Naive thymus-derived CD4-positive, alpha-beta T cell (primary cell): ENCODE measurements at places on chromosomes 11 and 22. TPM values are rescaled to one million over a fixed set of nuclear protein-coding genes. Genes with fewer than 3 reads are reported as not detected.

Gene KDELR3
- total RNA-seq, result not detected

Gene BTG4
- total RNA-seq, result not detected

Gene CCDC87
- 1.2 TPM for total RNA-seq

Gene TH
- not detected for total RNA-seq

Gene GRIK4
- 0.93 TPM for total RNA-seq

Gene SLC22A8
- total RNA-seq, result not detected

Gene IGF2
- total RNA-seq, result not detected

Gene OR4D5
- not detected for total RNA-seq

Gene GNAZ
- total RNA-seq, result 0.48 TPM

Gene TEX54
- total RNA-seq, result not detected

Gene ARHGEF17
- not detected in 2 replicates for total RNA-seq

DNA sequence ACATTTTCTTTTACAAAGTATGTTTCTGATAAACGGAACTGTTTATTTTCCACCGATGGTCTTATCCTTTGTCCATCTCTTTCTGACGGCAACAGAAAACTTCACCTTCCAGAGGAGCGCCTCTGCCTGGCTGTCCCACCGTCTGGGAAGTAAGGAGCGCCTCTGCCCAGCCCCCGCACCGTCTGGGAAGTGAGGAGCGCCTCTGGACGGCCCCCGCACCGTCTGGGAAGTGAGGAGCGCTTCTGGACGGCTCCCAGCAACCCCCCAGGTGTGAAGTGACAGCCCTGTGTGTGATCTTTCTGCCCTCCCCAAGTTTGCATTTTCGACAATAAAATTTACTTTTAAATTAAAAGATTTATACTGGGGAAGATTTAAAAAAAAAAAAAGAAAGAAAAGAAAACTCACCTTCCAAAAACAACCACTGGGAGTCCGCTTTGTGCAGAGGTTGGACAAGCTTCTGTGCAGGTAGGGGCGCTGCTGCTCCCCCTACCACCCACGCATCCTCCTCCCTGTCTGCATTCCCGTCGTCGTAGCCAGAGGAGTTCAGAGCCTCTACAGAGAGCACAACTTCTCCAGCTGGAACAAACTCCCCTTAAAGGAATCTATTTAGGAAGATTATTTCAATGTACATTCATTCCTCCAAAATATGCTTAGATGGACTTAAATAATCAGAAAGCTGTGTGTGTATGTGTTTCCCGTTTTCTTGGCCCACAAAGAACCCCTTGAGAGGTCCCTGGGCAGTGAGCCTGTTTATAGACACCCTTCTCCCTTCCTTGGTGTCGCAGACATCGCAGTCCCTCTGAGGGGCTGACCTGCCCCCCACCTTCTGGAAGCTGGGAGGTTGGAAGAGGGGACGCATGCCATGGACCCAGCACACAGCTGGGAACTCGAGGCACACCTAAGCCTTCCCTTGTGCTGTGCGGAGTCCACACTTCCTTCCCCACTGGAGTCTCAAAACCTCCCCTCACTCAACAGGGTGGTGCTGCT lies 849 bp upstream of the APOBEC3B start:
- no peaks in the 10 kb centered on the region for H3K27me3 ChIP-seq
- no peak overlapping the region for H3K4me3 ChIP-seq
- H3K4me1 ChIP-seq, result no peaks in the 10 kb centered on the region

DNA sequence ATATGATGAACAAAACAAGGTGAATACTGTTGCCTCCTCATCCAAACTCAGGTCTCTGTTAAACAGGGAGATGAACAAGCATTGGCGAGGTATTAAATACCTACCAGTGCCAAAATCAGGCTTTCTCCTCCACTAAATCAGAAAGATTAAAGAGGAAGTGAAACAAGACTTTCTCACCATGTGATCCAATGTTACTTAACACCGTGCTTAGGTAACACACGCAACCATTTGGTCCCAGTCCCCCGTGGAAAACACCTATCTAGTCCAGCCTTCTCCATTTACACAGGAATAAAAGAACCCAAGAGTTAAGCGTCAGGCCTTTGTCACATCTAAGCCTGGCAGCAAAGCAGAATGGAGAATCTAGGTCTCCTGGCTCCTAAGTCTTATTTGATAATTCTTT lies 34.5 kb downstream of the TENM4 start:
- no peak for DNase-seq
- no peak overlapping the region for H3K4me3 ChIP-seq
- H3K27ac ChIP-seq, result no peak overlapping the region
- no peaks in the 10 kb centered on the region for H3K4me1 ChIP-seq

- no peaks in the 10 kb centered on the region for H3K4me1 ChIP-seq
- H3K27ac ChIP-seq, result no peak overlapping the region
- H3K27me3 ChIP-seq, result no peaks in the 10 kb centered on the region
- no peaks in the 10 kb centered on the region for H3K36me3 ChIP-seq
These were observed 43.4 kb downstream of the PKNOX2 start for GRCh38 chr11:125207866-125208425.

DNA sequence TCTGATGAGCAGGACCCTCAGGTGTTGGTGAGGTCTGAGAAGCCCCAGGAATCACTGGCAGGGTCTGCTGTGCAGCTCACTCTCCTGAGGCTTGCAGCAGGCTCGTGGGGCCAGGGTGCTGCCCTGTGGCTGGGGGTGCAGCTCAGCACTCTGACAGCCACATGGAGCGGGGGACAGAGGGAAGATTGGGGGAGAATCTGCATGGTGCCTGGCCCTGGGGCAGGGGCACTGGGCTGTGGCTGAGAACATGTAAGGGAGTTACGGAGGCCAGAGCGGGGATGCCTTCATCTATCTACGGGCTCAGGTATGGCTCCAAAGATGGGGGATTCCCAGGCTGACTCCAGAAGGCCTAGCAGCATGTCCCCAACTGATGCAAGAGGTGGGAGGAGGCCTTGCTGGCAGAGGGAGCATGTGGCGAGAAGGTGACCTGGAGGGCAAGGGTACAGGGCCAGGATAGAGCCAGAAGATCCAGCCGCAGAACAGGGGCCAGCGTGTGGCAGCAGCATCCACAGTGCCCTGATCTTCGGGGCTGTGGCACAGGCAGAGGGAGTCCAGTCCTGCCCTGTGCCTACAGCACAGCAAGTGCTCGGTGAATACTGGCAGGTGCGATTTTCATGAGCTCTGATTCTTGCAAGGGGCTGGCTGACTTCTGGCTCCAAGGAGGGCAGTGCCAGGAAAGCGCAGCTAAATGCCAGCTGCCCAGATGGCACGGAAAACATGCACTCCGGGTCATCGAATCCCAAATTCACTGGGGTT lies 184.7 kb downstream of the CTTN start:
- no peaks in the 10 kb centered on the region for H3K36me3 ChIP-seq
- no peak for DNase-seq
- no peak overlapping the region for H3K4me3 ChIP-seq
- H3K27me3 ChIP-seq, result no peaks in the 10 kb centered on the region
- H3K27ac ChIP-seq, result no peak overlapping the region

- H3K27me3 ChIP-seq, result no peaks in the 10 kb centered on the region
- H3K4me3 ChIP-seq, result no peak overlapping the region
- no peaks in the 10 kb centered on the region for H3K4me1 ChIP-seq
- no peaks in the 10 kb centered on the region for H3K36me3 ChIP-seq
These were observed 29.8 kb upstream of the TMEM41B start for GRCh38 chr11:9344061-9344680.

GRCh38 chr11:120857508-120857907 lies 166.4 kb upstream of the TBCEL start:
- DNase-seq, result no peak
- H3K36me3 ChIP-seq, result no peaks in the 10 kb centered on the region

DNA sequence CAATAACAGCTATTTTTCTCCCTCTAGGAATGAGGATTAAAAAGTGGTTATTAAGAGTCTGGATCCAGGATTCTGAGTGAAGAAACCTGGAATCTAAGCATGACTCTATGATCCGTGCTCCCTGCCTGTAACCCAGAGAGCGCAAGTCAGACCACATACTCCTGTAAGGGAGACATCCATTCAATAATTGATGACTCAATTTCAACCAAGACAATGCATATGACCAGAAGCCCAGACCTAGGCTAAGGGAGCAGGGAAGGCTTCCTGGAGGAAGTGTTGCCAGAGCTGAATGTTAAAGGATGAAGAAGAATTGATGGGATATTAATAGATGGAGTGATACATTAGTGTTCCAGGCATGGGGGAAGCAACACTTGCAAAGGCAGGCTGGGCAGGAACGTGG lies 13.8 kb upstream of the PAMR1 start:
- no peak for DNase-seq
- H3K36me3 ChIP-seq, result no peaks in the 10 kb centered on the region
- H3K27ac ChIP-seq, result no peak overlapping the region
- H3K27me3 ChIP-seq, result no peaks in the 10 kb centered on the region
- no peaks in the 10 kb centered on the region for H3K4me1 ChIP-seq

DNA sequence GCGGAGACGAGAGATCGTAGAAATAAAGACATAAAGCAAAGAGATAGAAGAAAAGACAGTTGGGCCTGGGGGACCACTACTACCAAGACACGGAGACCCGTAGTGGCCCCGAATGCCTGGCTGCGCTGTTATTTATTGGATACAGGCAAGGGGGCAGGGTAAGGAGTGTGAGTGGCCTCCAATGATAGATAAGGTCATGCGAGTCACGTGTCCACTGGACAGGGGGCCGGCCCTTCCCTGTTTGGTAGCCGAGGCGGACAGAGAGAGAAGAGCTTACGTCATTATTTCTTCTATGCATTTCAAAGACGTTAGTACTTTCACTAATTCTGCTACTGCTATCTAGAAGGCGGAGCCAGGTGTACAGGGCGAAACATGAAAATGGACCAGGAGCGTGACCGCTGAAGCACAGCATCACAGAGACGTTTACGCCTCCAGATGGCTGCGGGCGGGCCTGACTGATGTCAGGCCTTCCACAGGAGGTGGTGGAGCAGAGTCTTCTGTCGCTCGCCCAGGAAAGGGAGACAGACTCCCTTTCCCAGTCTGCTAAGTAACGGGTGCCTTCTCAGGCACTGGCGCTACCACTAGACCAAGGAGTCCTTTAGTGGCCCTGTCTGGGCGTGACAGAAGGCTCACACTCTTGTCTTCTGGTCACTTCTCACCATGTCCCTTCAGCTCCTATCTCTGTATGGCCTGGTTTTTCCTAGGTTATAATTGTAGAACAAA lies 24.8 kb downstream of the PPP6R2 start:
- no peak overlapping the region for H3K27ac ChIP-seq
- H3K4me3 ChIP-seq, result no peak overlapping the region
- H3K27me3 ChIP-seq, result no peaks in the 10 kb centered on the region
- H3K36me3 ChIP-seq, result peaks cover 11% of the 10 kb centered on the region
- no peak for DNase-seq

DNA sequence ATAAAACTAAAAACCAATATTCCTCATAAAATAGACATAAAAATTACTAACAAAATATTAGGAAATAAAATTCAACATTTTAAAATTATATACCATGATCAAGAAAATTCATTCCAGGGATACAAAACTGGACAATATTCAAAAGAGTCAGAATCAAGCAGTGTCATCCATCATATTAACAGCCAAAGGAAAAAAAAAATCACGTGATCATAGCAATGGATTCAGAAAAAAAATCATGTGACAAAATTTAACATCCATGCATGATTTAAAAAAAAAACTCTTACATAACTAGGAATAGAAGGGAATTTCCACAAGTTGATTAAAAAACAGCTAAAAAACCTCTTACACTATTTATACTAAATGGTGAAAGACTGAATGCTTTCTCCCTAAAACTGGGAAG lies 95.3 kb upstream of the USP47 start:
- H3K27me3 ChIP-seq, result no peaks in the 10 kb centered on the region
- DNase-seq, result no peak
- H3K4me3 ChIP-seq, result no peak overlapping the region
- H3K36me3 ChIP-seq, result no peaks in the 10 kb centered on the region
- no peaks in the 10 kb centered on the region for H3K4me1 ChIP-seq

GRCh38 chr11:111631024-111631665 lies 28.9 kb downstream of the SIK2 start:
- H3K27ac ChIP-seq, result no peak overlapping the region
- no peak for DNase-seq
- no peaks in the 10 kb centered on the region for H3K27me3 ChIP-seq
- no peak overlapping the region for H3K4me3 ChIP-seq

DNA sequence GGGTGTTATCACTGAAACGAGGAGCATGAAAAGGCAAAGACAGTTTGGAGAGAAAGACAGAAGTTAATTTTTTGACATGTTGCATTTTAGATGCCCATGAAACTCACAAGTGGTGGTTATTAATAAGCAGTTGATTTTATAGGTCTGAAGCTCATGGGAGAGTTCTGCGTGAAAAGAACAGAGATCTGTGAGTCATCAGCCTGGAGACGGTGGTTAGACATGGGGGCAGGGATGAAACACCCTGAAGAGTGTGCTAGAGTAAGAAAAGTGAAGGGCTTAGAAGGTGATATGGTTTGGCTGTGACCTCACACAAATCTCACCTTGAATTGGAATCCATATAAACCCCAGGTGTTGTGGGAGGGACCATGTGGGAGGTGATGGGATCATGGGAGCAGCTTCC lies 289.1 kb upstream of the ISX start:
- H3K27ac ChIP-seq, result no peak overlapping the region
- DNase-seq, result no peak
- H3K4me1 ChIP-seq, result no peaks in the 10 kb centered on the region

- H3K27me3 ChIP-seq, result no peaks in the 10 kb centered on the region
- no peak for DNase-seq
- peaks cover 16% of the 10 kb centered on the region for H3K4me1 ChIP-seq
- no peak overlapping the region for H3K4me3 ChIP-seq
These were observed 8.7 kb downstream of the CAPN5 start for GRCh38 chr11:77075425-77075905.

- DNase-seq, result no peak
- no peaks in the 10 kb centered on the region for H3K27me3 ChIP-seq
- no peaks in the 10 kb centered on the region for H3K36me3 ChIP-seq
- no peak overlapping the region for H3K27ac ChIP-seq
These were observed 17.7 kb downstream of the GRIK4 start for GRCh38 chr11:120529214-120529613.

- H3K27ac ChIP-seq, result no peak overlapping the region
- no peaks in the 10 kb centered on the region for H3K27me3 ChIP-seq
- no peaks in the 10 kb centered on the region for H3K36me3 ChIP-seq
- no peaks in the 10 kb centered on the region for H3K4me1 ChIP-seq
These were observed 77.0 kb upstream of the SLC25A18 start for GRCh38 chr22:17486313-17486712.

GRCh38 chr11:125603207-125603606 lies 10.6 kb downstream of the STT3A start:
- no peaks in the 10 kb centered on the region for H3K27me3 ChIP-seq
- H3K4me3 ChIP-seq, result no peak overlapping the region
- no peak for DNase-seq
- peaks cover 84% of the 10 kb centered on the region for H3K36me3 ChIP-seq
- H3K4me1 ChIP-seq, result no peaks in the 10 kb centered on the region
- H3K27ac ChIP-seq, result no peak overlapping the region

- H3K36me3 ChIP-seq, result no peaks in the 10 kb centered on the region
- no peak overlapping the region for H3K27ac ChIP-seq
- DNase-seq, result no peak
- H3K4me1 ChIP-seq, result no peaks in the 10 kb centered on the region
- no peak overlapping the region for H3K4me3 ChIP-seq
- no peaks in the 10 kb centered on the region for H3K27me3 ChIP-seq
These were observed 192.4 kb upstream of the API5 start for GRCh38 chr11:43119275-43119970.

GRCh38 chr11:74932169-74932568 lies 16.7 kb downstream of the XRRA1 start:
- DNase-seq, result no peak
- H3K36me3 ChIP-seq, result peaks cover 10% of the 10 kb centered on the region
- H3K27ac ChIP-seq, result no peak overlapping the region
- H3K4me1 ChIP-seq, result no peaks in the 10 kb centered on the region

GRCh38 chr22:19118329-19118880 lies 3.8 kb downstream of the DGCR2 start:
- DNase-seq, result no peak
- peaks cover 67% of the 10 kb centered on the region for H3K4me1 ChIP-seq
- H3K4me3 ChIP-seq, result no peak overlapping the region
- no peaks in the 10 kb centered on the region for H3K27me3 ChIP-seq
- H3K36me3 ChIP-seq, result no peaks in the 10 kb centered on the region
